Cardiac fibroblast (primary cell): ENCODE measurements at places on chromosomes 12 and 14.
A peak's percentile ranks its signal among the peaks of the same experiment; 100 is the strongest.

GRCh38 chr12:116927244-116927940 is 16.6 kb downstream of the FBXW8 start:
- no peak for DNase-seq

DNA sequence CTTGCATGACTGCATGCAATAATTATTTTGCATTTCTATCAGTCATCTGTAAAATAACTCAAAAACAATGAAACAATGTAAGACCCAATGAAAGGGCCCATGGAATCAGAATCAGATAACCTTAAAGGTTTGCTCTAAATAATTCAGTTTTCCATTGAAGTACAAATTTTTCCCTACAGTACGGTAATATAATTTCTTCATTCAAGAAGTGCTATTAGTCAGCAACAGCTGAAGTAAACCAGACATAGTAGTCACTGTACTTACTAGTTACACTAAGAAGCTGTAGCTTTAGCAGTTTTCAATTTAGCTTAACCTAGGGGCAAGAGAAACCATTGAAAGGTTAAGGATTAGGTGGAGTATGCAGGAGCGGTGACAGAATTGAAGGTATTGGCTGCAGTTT is 43.5 kb downstream of the BCAT1 start:
- DNase-seq, result peak; percentile 49

GRCh38 chr14:52918486-52918885 is 32.4 kb downstream of the FERMT2 start:
- peak; percentile 66 for DNase-seq

- peak; percentile 44 for DNase-seq
Observed at GRCh38 chr12:94648578-94648977, 1.8 kb downstream of the TMCC3 start.

DNA sequence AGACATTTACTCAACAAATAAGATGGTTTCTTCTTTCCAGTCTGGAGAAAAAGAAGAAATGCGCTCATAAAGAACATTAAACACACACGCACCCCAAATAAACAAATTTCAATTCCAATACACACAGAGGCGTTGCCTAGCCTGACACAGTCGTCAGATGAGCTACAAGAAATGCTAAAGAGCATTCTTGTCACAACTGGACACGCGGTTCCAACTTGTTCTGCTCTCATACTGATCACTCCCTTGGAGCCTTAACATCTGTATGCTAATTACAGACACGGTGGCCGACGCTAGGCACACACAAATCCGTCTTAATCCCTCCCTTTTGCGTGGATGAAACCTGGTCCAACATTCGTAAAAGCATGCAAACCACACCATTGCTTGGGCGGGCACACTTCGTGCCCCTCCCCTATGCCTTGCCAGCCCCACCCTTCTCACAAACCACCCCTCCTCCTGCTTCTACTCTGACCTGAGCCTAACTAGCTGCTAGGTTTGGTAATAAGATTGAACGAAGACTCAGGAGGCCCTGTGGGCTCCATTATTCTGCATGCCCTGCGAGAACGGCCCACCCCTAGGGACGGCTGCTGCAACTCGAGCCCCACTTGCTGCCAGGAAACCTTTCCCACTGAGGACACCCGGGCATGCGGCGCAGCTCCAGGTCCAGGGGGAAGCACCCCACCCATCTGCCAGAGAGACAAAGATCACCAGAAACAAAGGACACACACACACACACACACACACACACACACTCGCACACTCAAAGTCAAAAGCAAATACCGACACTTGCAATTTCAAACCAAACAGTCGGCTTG is 1.2 kb downstream of the KCNK10 start:
- DNase-seq, result no peak

DNA sequence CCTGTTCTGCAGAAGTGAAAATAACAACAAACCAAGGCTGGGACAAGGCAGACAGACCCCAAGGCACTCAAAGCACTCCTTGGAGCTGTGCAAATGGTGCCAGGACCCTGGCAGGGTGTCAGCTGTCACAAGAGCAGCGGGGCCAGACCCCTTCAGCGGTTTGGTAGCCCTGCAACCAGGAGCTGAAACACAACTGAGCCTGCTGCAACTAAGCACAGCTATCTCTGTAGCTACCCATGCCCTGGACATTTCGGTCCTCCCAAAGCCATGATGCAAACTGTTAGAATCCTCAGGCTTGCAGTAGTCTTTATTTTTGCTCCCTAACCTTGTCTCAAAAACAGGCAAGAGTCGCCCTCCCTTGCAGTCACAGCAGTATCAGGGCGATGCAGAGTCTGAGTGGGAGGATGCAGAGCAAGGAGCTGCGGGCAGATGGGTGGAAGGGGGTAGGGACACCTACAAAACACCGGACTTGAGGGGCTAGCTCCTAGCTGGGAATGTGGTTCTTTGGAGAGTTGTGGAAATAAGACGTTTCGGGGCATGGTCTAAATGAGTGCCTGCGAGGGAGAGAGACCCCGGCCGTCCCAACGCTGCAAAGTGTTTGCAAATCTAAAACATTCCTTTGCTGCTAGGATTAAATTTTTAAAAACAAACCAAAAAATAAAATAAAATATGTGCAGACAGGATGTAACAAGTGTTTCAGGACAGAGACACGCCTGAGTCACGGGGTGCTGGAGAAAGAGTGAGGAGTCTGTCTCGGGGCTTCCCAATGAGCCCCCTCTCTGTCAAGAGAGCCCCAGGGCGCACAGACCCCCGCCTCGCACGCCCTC is 1.0 kb downstream of the NUAK1 start:
- no peak for DNase-seq

GRCh38 chr12:25872137-25872536 is 86.3 kb upstream of the RASSF8 start:
- DNase-seq, result no peak

- peak; percentile 83 for DNase-seq
Observed at GRCh38 chr12:48183091-48183875, at the start of gene CCDC184. TSS of gene CCDC184 (plus strand) at chr12:48183644. CDS start at chr12:48184123, 479 bp downstream.

GRCh38 chr12:33125755-33126154 is 229.2 kb upstream of the PKP2 start:
- no peak for DNase-seq

DNA sequence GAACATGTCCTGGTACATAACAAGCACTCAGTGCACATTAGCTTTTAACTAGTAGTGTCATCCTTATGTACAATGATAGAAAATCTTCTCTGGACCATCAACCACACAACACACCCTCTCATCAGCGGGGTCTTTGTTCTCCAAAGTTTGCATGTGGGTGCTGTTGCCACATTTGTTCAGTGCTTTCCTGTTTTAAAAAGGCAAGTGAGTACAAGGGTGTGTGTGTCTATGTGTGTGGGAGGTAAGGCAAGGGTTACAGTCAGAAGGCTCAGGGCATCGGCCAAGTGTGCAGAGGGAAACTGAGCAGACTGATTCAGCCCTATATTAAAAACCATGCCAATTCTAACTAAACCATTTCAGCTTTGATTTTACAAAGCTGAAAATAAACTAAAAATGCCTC is 17.9 kb downstream of the KRT76 start:
- DNase-seq, result no peak

DNA sequence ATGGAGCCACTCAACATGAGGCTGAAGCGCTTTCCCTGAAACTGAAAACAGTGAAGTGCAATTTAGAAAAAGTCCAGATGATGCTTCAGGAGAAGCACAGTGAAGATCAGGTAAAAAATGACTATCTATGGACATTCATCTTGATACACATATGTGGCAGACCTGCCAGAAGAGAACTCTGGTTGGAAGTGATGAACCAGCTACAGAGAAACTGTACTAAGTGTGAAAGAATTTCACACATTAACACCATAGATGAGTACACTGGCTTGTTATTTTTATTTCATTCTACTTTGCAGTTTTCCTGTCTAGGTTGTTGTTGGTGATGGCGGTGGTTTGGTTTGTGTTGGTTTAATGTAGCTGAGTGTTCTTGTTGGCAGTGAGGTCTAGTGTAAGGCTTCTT is 174.7 kb downstream of the ESR2 start:
- no peak for DNase-seq

GRCh38 chr14:29111554-29111953 is 345.0 kb downstream of the FOXG1 start:
- DNase-seq, result no peak

GRCh38 chr12:974271-974862 is 16.7 kb upstream of the ERC1 start:
- no peak for DNase-seq

DNA sequence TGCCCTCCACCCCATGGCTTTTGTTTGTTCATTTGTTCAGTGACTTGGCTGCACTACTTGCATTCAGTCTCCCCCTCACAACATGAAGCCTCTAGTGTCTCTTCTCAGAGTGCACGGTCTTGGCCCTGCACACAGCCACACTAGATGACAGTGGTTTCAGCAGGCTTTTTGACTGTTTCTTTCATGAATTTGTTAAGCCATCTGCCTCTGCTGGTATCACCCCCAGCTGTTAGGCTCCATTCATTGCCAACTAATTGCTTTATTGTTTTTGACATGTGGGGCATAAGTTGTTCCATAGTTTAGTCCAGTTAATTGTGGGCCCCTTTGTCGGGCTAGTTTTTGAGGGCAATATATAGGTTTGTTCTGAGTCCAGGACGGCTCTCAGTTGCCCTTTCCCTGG is 18.8 kb downstream of the OS9 start:
- DNase-seq, result no peak

DNA sequence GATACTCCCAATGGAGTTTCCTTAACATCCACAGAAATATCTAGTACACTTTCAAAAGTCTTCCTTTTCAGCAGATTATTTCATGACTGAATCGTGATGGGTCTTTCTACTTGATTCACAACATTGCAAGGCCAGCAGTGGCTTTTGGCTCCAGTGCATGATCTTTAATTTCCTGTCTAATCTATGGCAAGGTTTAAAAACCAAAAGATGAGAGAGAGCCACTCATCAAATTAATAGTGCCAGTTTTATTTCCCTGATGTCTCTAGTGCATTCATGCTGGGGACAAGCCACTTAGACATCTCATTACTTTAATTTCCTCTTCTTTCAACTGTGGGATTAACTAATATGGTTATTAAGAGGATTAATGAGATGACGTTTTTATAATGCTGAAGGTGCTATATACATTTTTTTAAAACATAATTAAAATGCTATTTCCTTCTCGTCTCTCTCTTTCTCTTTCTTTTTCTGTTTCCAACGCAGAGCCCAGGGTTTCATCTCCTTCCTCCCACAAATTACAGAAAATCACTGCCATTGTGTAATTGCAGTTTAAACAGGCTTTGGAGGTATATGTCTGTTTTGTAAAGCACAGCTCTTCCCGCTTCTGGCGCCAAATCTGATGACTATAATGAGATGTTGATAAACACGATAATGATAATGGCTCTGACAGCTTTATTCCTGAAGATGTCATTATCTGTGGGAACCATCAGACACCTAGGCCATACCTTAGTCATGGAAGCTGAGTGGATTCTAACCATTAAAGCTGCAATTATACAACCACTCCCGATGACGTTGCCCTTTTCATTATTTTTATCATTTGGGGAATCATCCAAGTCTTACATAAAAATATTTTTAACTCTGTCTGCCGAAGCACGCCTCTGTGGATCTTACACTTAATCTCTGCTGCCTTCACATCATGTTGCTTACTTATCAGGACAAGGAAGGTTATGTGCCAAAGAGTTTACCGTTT is 103.1 kb upstream of the PPM1H start:
- DNase-seq, result no peak

DNA sequence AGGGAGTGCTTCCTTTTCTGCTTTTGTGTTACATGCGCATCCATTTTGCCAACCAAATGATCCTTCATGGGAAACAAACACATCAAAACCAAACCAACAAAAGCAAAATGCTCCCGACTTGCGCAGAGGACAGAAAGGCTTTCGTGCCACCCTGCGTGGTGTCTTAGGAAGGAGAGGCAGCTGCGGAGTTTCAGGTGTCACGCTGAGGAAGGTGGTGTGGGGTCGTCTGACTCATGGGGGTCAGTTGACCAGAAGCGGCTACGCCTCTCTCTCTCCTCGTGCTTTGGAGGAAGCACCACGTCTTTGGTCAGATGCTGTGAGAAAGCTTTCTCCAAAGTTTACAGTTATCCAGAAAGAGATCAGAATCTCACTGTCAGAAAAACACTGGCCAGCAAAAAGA is 7.9 kb downstream of the EMP1 start:
- peak; percentile 60 for DNase-seq

DNA sequence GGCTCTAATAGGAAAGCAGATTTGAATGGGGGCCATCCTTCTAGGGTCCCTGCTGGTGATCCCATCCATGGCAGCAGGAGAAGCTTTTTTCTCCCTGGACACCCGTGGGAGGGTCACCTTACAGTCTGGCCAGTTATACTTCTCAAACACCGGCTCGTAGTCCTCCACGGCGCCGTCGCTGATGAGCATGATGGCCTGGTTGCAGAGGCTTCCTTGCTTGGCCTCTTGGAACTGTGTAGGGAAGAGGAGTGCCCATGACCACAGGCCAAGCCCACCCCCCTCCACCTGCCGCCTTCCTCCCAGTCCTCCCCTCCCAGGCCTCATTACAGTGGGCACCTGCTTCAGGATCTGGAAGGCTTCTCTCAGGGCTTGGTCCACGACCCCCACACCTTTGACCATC is 33.8 kb downstream of the CACNA2D4 start:
- no peak for DNase-seq
